ENCODE measurements at places on chromosomes 7 and 10.

DNA sequence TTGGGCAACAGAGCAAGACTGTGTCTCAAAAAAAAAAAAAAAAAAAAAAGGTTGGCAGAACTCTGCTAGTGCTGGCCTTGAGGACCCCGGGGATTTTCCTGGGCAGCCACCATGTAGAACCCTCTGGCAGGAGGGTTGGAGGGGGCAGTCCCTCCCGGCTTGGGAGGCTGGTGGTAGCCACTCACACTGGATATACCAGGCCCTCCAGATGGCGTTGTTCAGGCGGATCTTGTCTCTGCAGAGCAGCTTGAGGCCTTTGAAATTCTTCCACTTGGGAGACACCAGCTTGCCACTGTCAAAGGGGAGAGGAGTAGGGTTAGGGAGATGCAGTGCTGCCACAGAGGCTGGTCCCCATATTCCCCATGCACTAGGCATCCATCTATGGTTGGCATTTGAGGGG, 8.4 kb downstream of the MLXIPL start:
- no peak for DNase-seq

DNA sequence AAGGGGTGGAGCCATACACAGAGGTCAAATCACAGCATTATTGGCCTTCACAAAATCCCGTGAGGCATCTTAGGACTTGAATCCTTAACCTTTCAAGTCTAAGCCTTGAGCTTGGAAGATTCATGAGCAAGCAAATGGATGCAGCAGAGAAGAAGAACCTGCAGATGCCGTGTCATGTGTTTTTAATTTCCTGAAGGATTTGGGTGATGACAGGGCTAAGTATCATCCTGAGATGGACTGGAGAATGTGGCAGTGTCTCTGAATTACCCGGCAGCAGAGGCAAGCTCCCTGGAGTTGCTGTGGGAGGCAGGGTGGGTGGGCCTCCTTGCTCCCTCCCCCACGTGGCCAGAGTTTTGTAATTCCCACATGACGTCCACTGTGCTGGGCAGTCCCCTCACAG, 50.8 kb downstream of the GCC1 start:
- no peak for DNase-seq

DNA sequence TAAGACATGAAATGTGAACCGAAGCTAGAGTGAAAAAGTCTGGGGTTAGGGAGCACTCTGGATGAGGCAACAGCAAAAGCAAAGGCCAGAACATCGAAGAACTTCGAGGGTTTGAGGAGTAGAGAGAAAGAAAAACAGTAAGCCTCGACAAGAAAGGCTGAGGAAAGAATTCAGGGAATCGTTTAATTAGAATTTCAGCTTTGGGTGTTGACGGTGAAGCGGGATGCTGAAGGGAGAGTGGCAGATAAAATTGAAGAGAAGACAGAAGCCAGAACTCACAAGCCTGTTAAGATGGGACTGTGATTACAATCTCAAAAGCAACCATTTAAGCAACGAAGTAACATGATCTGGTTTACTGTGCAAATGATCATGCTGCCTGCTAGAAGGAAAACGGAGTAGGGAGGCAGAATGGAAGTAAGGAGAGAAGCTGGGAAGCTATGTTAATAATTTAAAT, 2.1 kb downstream of the TRDMT1 start:
- DNase-seq: no peak

- DNase-seq: no peak
These were observed 50.4 kb upstream of the ENO4 start for GRCh38 chr10:116798859-116799258.

DNA sequence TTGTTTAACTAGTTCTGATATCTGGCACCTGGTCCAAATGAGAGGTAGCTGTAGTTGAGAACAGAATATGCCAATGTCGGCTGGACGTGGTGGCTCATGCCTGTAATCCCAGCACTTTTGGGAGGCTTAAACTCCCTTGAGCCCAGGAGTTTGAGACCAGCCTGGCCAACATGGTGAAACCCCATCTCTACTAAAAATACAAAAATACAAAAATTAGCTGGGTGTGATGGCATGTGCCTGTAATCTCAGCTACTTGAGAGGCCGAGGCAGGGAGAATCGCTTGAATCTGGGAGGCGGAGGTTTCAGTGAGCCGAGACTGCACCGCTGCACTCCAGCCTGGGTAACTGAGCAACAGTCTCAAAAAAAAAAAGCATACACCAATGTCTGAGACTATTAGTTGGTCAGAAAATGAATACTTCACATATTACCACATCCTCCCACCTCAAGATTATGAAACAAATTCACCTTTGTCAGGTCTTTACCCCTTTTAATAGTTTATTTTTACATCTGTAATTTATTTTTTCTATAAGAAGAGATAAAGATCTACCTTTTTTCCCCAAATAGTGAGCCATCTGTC, 38.8 kb downstream of the EPC1 start:
- DNase-seq: no peak

GRCh38 chr7:139035586-139036353, at the start of gene ZC3HAV1L:
TSS of gene ZC3HAV1L (minus strand) at chr7:139036042. CDS start at chr7:139036017, 25 bp downstream.
- DNase-seq: no peak

GRCh38 chr7:116713918-116714317, 41.9 kb downstream of the MET start:
- no peak for DNase-seq

GRCh38 chr7:44264221-44264931, 61.0 kb downstream of the CAMK2B start:
- no peak for DNase-seq

DNA sequence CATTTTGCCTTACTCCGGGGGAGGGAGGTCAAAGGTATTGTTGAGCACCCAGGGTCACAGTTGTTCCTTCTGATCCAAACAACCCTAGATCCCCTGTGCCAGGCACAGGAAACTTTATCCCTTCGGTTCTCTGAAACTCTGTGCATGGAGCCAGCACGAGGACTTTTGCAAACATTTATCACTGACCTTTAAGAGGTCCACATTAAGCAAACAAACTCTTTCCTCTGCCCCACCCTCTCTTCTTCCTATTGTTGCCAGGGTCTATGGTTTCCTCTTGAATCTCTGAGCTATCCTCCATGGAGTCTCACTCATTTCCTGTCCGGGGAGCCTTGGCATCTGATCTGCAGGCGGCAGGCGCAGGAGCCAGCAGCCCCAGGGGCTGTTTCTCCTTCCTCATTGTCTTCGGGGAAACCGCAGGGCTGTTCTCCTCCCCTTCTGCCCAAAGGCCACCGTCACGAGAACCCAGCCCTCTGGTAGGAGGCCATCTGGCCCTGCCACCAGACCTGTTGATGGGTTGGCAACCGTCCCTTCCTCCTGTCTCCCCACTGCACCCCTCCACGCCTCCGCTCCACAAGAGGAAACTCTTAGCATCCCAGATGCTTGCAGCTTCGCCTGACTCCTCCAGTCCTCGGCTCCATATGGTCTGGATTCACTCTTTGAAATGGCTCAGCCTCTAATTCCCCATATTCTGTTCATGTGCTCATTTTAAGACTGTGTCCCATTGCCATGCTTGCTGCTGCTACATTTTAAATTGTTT, 327.3 kb upstream of the NRP1 start:
- DNase-seq: no peak

- DNase-seq: no peak
These were observed 150.5 kb downstream of the ELAPOR2 start for GRCh38 chr7:86908948-86909347.

GRCh38 chr10:118470470-118470869, 125.0 kb downstream of the PRLHR start:
- DNase-seq: no peak

GRCh38 chr10:48900371-48900801, 39.3 kb downstream of the LRRC18 start:
- DNase-seq: no peak

- DNase-seq: no peak
These were observed 4.2 kb downstream of the PHTF2 start for GRCh38 chr7:77802557-77803405.

GRCh38 chr7:117165656-117166055, 157.2 kb downstream of the WNT2 start:
- DNase-seq: no peak

GRCh38 chr7:38374507-38374906, 101.1 kb upstream of the TARP start:
- no peak for DNase-seq

DNA sequence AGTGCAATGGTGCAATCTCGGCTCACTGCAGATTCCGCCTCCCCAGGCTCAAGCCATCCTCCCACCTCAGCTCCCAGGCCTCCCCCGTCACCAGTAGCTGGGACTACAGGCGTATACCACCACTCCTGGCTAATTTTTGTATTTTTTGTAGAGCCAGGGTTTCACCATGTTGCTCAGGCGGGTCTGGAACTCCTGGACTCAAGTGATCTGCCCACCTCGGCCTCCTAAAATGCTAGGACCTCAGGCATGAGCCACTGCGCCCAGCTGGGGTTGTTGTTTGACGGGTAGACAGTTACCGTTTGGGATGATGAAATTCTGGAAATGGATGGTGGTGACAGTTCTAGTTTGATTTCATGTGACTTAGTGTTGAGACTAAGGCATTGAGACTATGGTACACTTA, 15.3 kb downstream of the CALML3 start:
- no peak for DNase-seq

- DNase-seq: no peak
These were observed 59.8 kb downstream of the LHPP start for GRCh38 chr10:124521429-124521871.

GRCh38 chr7:67764289-67764688, 767.7 kb downstream of the TYW1 start:
- no peak for DNase-seq

All from AG04449 (cell line).